ENCODE measurements at places on chromosomes 1 and 21.

DNA sequence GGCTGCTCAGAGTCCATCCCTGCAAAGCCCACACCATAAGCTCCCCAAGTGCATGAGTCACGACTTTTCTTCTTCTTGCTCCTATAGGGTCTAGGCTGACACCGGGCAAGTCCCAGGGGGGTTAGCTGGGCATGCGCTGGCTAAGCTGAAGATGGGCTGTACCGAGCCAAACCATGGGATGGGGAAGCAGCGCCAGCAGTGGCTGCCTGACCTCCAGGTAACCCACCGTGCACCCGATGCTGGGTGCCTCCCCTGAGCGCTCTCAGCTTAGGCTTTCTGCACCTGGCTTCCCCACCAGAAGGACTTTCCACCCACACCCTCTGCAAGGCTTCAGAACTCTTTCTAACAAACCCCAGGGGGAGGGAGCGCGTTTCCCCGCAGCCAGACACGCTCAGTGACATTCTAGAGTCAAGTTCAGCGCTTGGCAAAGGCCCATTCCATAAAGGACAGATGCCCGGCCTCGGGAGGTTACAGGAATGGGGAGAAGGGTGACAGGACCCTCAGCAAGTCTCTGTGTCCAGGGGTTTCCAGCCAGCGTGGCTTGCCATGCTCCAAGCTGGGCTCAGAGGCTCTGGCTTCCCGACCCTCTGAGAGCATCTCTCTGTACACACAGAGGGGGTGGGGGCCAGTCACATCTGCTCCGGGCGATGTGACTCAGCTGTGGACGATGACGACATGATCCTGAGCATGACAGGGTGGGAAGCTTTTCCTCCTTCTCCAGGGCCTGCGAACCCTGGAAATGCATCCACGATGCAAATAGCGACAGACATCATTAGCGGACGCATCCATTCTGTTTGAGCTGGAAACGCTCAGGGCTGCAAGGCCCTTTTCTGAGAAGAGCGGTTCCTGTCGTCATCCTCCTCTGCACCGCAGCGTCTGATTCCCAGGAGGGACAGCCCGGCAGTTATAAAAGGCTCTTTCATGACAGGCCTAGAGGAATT, 107.8 kb downstream of the SIK1 start:
- no peak for DNase-seq

DNA sequence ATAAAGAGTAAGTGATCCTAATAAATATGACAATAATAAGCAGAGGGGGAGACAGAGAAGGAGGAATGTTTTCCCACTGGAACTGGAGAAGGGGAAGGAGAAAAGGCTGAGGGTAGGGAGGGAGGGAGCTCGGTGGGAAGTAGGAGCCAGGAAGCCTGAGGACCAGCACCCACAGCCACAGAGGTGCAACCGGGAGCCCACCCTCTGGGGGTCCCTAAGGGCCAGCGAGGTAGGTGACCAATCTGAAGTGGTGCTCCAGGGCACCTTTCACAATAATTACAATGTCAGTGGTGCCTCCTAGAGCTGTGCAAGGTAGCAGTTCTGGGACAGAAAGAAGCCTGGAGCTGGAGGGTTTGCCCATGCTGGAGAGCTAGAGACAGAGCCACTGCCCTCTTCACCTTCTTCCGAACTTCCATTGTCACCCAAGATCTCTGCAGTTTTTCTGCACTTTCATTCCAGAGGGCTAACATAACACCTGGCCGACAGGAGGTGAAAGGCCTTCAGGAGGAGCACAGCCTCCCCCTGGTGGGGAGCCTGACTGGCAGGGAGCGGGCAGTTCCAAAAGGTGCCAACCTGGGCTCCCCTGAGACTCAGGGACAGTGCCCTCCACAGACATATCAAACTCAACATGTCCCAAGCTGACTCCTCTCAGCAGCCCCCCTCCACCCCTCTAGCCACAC, 4.1 kb upstream of the AHCYL1 start:
- peak; percentile 11 for DNase-seq

GRCh38 chr1:114104949-114105348, 48.7 kb downstream of the SYT6 start:
- no peak for DNase-seq

DNA sequence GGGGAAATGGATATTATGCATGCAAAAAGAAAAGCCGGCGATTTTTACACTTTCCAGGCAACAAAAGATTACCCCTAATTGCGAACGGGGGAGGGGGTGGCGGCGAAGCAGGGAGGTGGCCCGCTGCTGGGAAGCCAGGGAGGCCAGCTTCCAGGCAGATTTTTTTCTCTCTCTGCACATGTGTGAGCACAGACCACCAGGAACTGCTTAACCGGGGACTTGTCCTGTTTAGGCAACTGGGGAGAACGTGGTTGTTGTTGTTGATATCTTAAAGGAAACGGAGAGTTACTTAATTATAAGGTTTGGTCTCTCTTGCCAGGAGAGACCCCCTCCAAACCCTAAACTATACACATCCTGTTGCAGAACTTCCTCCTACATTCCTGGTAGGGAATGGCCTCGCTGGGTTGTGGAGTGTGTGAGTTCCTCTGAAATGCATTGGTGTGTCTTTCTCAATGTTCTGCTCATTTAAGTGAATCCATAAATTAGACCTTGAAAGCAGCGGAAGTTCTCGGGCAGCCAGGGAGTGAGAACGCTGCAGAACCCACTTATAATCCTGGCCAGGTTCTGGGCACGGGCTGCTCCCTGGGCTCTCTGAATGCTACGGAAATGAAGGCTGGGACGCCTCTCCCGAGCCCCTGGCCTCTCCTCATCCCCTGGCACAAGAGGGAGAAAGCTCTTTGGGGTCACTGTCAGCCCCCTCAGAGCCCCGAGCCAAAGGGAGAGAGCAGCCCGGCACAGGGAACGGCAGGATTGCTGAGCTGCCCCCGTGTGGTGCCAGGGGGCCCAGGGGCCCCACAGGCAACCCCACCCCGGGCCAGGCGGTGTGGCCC, 250.0 kb downstream of the FOXD2 start:
- DNase-seq, result no peak

DNA sequence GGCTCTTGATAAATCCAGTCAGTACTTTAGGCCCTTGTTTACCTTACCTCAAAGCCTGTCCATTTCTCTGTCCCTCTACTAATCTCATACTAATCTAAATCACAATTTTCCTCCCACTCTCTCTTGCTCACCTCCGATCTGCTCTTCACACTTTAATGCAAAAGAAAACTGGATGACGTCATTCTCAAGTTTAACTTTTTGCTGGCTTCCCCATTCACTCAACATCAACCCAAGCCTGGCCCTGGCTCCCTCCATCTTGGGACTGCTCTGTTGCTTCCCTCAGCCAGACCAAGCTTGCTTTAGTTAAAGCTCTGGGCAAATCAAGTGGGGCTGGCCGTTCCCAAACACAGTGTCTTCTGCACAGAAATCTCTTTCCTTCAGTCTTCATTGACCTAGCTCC, 29.7 kb downstream of the COA6 start:
- no peak for DNase-seq

- DNase-seq, result no peak
Observed at GRCh38 chr1:118185084-118185832, at the start of gene SPAG17. TSS of gene SPAG17 (minus strand) at chr1:118185228. CDS start at chr1:118185157, 71 bp downstream.
